Trophoblast cell (in vitro differentiated cells and primary cell): ENCODE measurements at places on chromosomes 4 and X.

DNA sequence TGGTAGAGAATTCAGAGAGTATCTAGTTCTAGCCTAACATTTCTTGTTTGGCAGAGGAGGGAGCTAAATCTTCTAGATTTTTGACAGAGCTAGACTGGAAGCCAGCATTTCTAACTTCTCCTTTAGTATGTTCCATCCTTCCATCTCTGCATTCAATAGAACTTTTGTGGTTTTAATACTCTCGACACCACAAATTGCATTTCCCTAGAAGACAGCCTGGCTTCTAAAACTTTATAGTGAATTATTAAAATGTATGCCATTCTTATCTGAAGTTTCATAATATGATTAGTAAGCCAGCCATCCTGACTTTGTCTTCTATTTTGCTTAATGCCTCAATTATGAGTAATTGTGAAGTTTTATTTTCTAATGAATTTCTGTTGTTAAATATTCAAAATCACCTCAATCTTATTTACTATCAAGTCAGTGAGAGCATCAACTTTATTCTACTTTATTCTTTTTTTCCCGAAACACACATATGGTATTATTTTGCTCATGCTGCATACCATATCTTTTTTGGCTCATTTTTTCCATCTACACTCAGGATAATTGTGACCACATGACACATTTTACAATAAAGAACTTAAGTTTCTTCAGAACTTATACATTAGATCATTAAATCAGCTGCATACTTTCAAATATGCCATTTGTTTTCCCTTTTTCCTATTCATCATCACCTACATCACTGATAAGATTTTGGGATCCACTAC is 30.2 kb downstream of the EDNRA start:
- no peak for DNase-seq
- H3K36me3 ChIP-seq, result no peaks in the 10 kb centered on the region
- no peak overlapping the region for H3K27ac ChIP-seq
- no peak overlapping the region for H3K4me3 ChIP-seq
- peaks cover 3% of the 10 kb centered on the region for H3K4me1 ChIP-seq

- no peaks in the 10 kb centered on the region for H3K27me3 ChIP-seq
- no peaks in the 10 kb centered on the region for H3K4me1 ChIP-seq
- no peak for DNase-seq
- H3K4me3 ChIP-seq, result no peak overlapping the region
Measured at GRCh38 chr4:177975315-177975987, 533.2 kb upstream of the AGA start.

DNA sequence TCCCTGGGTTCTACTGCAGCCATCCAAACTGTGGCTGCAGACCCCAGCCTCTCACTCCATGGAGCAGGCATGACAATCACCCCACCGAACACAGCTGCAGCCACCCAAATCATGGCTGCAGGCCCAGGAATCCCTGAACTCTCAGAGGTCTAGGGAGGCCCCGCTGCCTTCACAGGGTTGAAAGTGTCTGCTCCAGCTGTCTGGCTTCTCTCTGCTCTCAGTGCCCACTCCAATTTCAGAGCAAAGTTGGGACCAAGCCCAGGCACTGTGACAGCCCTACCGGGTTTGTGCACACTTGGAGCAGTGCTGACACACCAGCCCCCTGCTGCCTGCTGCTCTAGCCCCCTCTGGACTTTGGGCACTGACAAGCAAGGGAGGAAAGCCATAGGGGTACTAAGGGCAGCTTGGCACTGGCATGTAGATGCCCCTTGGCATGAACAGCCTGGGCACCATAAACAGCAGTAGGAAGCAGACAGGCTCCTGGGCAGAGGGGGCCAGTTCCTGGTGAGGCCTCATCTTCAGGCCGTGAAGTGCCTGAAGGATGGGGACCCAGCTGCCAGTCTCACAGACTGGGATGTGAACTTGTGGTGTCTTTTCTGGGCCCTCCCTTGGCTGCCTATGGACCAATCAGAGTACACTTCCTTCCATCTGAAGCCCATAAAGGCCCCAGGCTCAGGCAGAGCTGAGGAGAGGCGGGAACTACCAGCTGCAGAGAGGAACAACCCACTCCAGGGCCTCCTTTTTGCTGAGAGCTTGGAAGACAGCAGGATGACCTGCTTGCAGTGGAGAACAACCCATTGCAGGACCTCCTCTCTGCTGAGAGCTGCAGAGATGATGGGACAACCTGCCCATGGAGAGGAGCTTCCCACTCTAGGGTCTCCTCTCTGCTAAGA is 68.8 kb downstream of the TECRL start:
- H3K27me3 ChIP-seq, result no peaks in the 10 kb centered on the region
- H3K4me3 ChIP-seq, result no peak overlapping the region
- no peak for DNase-seq

DNA sequence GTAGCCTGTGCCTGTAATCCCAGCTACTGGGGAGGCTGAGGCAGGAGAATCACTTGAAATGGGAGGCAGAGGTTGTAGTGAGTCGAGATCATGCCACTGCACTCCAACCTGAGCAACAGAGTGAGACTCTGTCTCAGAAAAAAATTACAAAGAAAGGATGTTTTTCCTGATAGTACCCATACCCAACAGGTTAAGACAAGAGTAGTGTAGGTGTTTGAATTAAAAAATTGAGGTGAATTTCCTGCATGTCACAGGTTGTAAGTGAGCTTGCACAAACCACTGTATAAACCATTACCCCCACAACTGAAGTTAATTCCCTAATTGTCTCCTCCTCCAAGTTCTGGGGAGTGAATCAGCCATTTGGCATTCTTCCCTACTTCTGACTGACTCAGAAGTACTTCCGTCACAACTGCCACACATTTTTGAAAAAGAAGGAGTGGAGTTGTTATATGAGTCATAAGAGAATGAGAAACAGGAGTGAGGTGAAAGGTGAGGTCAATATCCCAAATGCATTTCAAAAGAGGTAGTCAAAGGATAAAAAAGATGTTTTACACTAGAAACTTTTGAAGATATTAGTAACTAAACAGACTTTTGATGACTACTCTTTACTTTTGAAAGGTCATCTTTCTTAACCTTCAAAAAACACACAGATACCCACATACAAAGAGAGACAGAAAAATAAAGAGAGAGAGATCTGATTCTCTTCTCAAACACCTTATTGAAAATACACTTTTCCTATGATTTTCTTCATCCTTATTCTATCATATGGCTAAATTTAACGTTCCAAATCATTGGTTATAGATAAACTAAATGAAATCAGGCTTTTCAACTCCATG is 134.5 kb downstream of the BTC start:
- peak; percentile 78 for DNase-seq
- no peaks in the 10 kb centered on the region for H3K36me3 ChIP-seq
- peak overlapping the region; percentile 37 for H3K27ac ChIP-seq
- no peaks in the 10 kb centered on the region for H3K27me3 ChIP-seq

- H3K4me1 ChIP-seq, result peaks cover 4% of the 10 kb centered on the region
- no peaks in the 10 kb centered on the region for H3K36me3 ChIP-seq
- H3K27ac ChIP-seq, result no peak overlapping the region
- no peak overlapping the region for H3K4me3 ChIP-seq
- no peak for DNase-seq
Measured at GRCh38 chr4:38192516-38192915, 232.3 kb downstream of the PTTG2 start.

- DNase-seq, result no peak
- no peaks in the 10 kb centered on the region for H3K4me1 ChIP-seq
- no peak overlapping the region for H3K4me3 ChIP-seq
- H3K36me3 ChIP-seq, result no peaks in the 10 kb centered on the region
Measured at GRCh38 chr4:96094183-96094582, 254.3 kb downstream of the PDHA2 start.

- no peaks in the 10 kb centered on the region for H3K27me3 ChIP-seq
- DNase-seq, result no peak
- no peak overlapping the region for H3K27ac ChIP-seq
- no peaks in the 10 kb centered on the region for H3K36me3 ChIP-seq
- H3K4me3 ChIP-seq, result no peak overlapping the region
Measured at GRCh38 chr4:123568936-123569335, 172.3 kb downstream of the SPRY1 start.

DNA sequence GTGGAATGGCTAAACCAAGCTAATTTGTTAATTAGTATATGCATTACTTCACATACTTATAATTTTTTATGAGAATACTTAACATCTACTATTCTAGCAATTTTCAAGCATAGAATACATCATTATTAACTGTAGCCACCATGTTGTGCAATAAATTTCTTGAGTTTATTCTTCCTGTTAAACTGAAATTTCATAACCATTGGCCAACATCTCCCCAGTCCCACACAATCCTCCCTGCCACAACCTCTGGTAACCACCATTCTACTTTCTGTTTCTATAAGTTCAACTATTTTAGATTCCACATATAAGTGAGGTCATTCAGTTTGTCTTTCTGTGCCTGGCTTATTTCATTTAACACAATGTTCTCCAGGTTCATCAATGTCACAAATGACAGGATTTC is 208.5 kb downstream of the PPP4R3C start:
- no peaks in the 10 kb centered on the region for H3K36me3 ChIP-seq
- no peak overlapping the region for H3K27ac ChIP-seq
- H3K4me1 ChIP-seq, result no peaks in the 10 kb centered on the region

- H3K27ac ChIP-seq, result peak overlapping the region; percentile 91
- H3K36me3 ChIP-seq, result peaks cover 6% of the 10 kb centered on the region
- DNase-seq, result peak; percentile 11
Measured at GRCh38 chrX:71282514-71283402, 677 bp upstream of the NONO start.

- peaks cover 15% of the 10 kb centered on the region for H3K4me1 ChIP-seq
- H3K27ac ChIP-seq, result peak overlapping the region; percentile 55
- H3K27me3 ChIP-seq, result no peaks in the 10 kb centered on the region
- peaks cover 28% of the 10 kb centered on the region for H3K36me3 ChIP-seq
- H3K4me3 ChIP-seq, result peak overlapping the region; percentile 47
Measured at GRCh38 chr4:1309261-1310010, 19.7 kb downstream of the MAEA start.

GRCh38 chr4:3766036-3766784 is at the start of gene ADRA2C:
TSS of gene ADRA2C (plus strand) at chr4:3766385. CDS start at chr4:3766607, 222 bp downstream.
- no peak within 1 kb of the TSS for H3K27ac ChIP-seq
- H3K4me1 ChIP-seq, result peaks cover 5% of the 10 kb centered on the region
- H3K27me3 ChIP-seq, result peaks cover 10% of the 10 kb centered on the region
- peak within 1 kb of the TSS; percentile 54 for H3K4me3 ChIP-seq

DNA sequence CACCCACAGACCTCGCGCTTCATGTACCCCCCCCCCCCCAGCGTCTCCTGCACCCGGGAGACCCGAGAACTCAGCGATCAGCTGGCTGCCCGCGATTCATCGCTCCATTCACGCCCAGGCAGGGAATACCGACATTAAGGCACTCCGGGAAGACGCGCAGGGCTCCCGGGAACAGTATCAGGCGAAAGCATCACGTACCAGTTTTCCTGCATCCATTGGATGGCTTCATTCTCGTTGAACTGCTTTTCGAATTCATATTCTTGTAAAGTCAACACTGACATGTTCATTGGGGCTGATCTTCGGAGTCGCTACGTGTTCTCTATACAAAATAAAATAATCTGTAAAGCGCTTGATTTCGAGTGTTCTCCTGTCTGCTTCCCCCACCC is 373 bp downstream of the ELOVL6 start:
- H3K27ac ChIP-seq, result peak overlapping the region; percentile 50
- DNase-seq, result peak; percentile 50
- H3K4me3 ChIP-seq, result peak overlapping the region; percentile 76
- peaks cover 9% of the 10 kb centered on the region for H3K4me1 ChIP-seq
- no peaks in the 10 kb centered on the region for H3K36me3 ChIP-seq
- H3K27me3 ChIP-seq, result no peaks in the 10 kb centered on the region

DNA sequence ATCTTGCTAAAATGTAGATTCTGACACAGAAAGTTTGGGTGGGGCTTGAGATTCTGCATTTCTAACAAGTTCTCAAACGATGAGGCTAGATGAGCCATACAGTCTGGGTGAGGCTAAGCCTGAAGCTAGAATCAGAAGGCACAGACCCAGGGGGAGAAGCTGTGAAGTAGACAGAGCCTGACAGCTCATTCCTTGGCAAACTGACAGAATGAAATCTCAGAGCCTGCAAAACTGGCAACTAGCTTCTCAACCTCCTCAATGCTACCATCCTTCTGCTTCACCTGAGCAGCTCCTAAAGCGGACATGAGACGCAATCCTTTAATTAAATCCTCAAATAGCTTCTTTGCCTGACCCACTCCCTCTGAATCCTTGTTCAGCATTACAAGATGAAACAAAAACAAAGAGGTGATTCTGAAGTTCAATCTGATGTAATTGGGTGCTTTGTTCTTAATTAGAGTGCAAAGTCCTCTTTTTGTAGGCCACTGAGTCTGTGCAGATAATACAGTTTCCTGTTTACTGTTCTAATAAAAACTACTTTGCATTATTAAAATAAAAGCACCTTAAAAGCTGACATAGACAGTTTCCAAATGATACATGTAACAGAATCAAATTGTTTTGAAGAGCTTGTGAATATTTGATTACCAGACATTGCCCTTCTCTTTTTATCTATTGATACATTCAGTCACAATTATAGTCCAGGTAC is 71.0 kb upstream of the BMP2K start:
- no peaks in the 10 kb centered on the region for H3K27me3 ChIP-seq
- no peaks in the 10 kb centered on the region for H3K4me1 ChIP-seq
- H3K36me3 ChIP-seq, result no peaks in the 10 kb centered on the region

GRCh38 chrX:120781403-120781802 is 94.3 kb downstream of the CT47B1 start:
- no peak overlapping the region for H3K4me3 ChIP-seq
- no peaks in the 10 kb centered on the region for H3K4me1 ChIP-seq
- DNase-seq, result no peak
- H3K27me3 ChIP-seq, result no peaks in the 10 kb centered on the region
- no peaks in the 10 kb centered on the region for H3K36me3 ChIP-seq
- no peak overlapping the region for H3K27ac ChIP-seq

- DNase-seq, result peak; percentile 35
- H3K36me3 ChIP-seq, result no peaks in the 10 kb centered on the region
- no peaks in the 10 kb centered on the region for H3K27me3 ChIP-seq
- H3K4me3 ChIP-seq, result no peak overlapping the region
Measured at GRCh38 chr4:60953826-60954225, 246.3 kb upstream of the ADGRL3 start.

DNA sequence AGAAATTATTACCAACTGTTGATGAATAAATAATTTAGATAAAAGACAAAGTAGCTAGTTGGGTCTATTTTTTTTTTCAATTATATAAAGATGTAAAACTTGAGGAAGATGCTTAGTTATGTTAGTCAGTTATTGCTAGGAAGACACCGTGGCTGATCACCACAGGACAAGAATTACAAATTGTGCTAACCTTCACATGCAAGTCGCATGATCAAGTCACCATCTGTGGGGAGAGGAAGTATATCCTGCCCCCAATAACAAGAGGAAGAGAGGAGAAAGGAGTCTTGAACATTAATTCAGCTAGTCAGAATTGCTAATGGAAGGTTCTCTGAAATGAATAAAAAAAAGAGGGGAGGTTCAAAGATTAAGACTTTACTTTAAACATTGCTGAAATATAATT is 52.3 kb downstream of the CPEB2 start:
- H3K27me3 ChIP-seq, result no peaks in the 10 kb centered on the region
- DNase-seq, result no peak
- no peaks in the 10 kb centered on the region for H3K4me1 ChIP-seq
- H3K27ac ChIP-seq, result no peak overlapping the region
- no peak overlapping the region for H3K4me3 ChIP-seq

- H3K4me1 ChIP-seq, result no peaks in the 10 kb centered on the region
- H3K27me3 ChIP-seq, result no peaks in the 10 kb centered on the region
Measured at GRCh38 chrX:113833096-113834055, 750.5 kb upstream of the HTR2C start.

- H3K4me3 ChIP-seq, result no peak overlapping the region
- H3K36me3 ChIP-seq, result no peaks in the 10 kb centered on the region
- H3K27ac ChIP-seq, result no peak overlapping the region
- H3K27me3 ChIP-seq, result no peaks in the 10 kb centered on the region
Measured at GRCh38 chr4:166862032-166862431, 372.3 kb downstream of the SPOCK3 start.
